Effector memory CD4-positive, alpha-beta T cell (primary cell): ENCODE measurements at places on chromosomes 1 and 21.

DNA sequence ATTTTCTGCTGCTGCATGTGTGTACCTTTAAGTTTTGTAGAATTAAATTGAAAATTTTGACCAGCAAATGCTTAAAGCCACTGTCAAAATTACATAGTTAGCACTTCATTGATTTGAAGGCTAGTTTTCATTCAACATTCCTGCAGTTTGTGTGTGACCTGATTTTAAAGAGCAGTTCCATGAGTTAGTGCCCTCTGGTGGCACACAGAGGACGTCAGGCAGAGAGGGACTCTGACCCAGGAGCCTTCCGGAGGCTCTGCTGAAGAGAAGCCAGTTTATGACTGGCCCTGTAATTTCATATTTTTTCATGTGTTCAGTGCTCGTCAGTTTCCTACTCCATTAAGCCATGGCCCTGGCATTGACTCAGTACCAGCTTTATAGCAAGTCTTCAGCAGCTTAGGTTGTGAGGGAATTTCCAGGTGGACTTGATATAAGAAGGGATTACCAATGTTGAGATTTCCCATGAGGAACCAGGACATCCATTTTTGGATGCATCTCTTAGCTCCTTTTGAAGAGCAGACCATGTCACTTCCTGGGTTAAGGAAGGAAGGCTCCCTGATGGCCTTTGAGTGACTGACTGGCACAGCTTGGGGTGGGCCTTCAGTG is 104.7 kb downstream of the CAMTA1 start:
- DNase-seq, result no peak

GRCh38 chr1:108041360-108042142 is 76.6 kb upstream of the VAV3 start:
- no peak for DNase-seq

DNA sequence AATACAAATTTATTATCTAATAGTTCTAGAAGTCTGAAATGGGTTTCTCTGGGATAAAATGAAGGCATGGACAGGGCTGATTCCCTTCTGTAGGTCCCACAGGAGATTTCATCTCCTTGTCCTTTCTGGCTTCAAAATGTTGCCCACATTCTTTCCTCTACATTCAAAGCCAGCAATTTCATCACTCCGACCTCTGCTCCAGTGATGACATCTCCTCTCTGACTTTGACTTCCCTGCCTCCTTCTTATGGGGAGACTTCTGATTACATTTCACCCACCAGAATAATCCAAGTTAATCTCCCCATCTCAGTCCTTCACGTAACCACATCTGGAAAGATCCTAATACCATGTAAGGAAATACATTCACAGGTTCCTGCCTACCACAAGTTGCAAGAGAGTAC is 358.0 kb upstream of the C1orf87 start:
- no peak for DNase-seq

- DNase-seq, result no peak
Observed at GRCh38 chr1:231359113-231359512, 21.0 kb downstream of the SPRTN start.

GRCh38 chr1:158147401-158147800 is 33.3 kb upstream of the CD1D start:
- no peak for DNase-seq

GRCh38 chr1:186152620-186153239 is 222.3 kb downstream of the TPR start:
- no peak for DNase-seq

DNA sequence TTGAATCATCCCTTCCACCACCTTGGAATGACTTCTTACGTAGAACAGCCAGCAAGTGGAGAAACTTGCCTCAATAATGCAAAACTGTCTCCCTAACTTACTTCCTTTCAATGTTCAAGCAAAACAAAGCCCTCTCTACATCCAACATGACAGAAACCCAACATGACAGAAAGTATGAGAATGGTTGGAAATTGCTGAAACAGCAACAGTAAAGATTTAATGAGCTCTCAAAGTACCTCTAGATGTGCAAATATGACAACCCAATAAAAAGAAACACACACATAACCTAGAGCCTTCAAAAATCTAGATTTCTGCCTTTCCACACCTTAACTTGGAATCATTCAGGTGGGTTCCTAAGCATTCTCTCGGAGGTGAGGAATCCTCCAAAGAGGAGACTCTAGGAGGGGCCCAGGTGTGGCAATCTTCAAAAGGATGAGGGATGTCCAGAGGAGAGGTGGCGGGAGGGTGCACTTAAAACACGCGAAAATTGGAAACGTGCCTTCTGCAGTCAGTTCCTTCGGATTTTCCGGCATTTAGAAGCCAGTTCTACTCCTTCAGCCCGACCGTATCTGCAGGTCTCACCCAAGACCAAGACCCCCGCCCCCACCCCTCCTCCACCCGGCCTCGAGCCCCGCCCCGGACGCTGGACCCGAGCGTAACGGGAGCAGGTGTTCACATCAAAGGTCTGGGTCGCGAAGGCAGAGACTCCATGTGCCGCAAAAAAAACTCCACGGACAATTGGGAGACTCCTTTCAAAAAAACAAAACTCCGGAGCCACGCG is 996 bp upstream of the MGST3 start:
- DNase-seq, result no peak

- DNase-seq, result no peak
Observed at GRCh38 chr1:234838182-234838581, 228.2 kb upstream of the IRF2BP2 start.

DNA sequence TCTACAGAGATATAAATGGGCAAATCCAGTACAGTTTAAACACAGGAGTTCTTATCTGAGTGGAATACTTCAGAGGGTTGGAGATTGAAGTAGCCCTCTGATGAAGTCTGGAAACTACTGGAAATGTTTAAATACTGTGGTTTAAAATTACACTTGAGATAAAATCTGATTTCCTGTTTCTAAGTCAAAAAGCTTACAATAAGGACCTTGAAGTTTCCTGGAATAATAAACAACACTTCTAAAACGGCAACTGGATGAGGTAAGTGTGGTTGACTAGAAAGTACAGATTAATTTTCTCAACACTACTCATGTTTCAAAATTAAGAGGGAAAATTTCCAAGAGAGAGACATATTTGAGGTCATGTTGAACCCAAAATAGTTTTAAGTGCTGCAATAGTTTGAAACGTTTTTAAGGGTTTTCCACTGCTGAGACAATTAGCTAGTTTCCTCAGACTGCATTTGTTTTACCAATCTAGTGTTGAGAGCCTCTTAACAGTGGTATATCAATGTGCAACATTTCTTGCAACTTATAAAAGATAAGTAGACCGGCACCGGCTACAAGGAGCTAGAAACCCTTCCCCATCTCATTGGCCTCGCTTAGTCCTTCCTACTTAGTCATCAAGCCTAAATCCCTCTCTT is 27.4 kb downstream of the KCNA3 start:
- no peak for DNase-seq

GRCh38 chr1:143698016-143698415 is 273.8 kb downstream of the FAM72C start:
- DNase-seq, result no peak
